ENCODE measurements at places on chromosomes 16 and 17.

GRCh38 chr17:6711681-6712057 lies 1.5 kb downstream of the SLC13A5 start:
- ATAC-seq = no peak
- H3K4me3 ChIP-seq = no peak overlapping the region
- peaks cover 14% of the 10 kb centered on the region for H3K4me1 ChIP-seq
- peaks cover 93% of the 10 kb centered on the region for H3K27me3 ChIP-seq
- H3K36me3 ChIP-seq = no peaks in the 10 kb centered on the region

GRCh38 chr17:4861052-4861451 lies 27.9 kb downstream of the MINK1 start:
- ATAC-seq = no peak
- H3K27ac ChIP-seq = peak overlapping the region; percentile 42
- peaks cover 15% of the 10 kb centered on the region for H3K36me3 ChIP-seq

DNA sequence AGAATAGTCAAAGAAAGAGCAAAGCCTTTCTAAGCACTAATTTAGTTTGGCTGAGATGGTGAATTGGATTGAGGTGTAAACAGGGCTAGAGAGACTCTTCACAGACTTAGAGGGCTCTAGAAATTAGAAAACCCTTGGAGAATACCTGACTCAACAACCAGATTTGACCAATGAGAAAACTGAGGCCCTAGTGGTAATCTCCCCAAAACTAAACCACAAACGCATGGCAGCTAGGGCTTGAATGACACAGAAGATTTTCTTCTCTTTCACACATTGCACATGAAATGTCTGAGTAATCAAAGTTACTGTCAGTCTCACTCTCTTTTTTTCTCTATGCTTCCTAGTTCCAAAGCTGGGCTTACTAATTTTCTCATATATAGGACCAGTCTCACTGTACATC lies 314.5 kb upstream of the KCNJ16 start:
- peak overlapping the region; percentile 5 for H3K27ac ChIP-seq
- H3K4me1 ChIP-seq = no peaks in the 10 kb centered on the region
- no peaks in the 10 kb centered on the region for H3K27me3 ChIP-seq
- no peak overlapping the region for H3K4me3 ChIP-seq
- H3K36me3 ChIP-seq = no peaks in the 10 kb centered on the region

- H3K27ac ChIP-seq = no peak overlapping the region
- no peaks in the 10 kb centered on the region for H3K36me3 ChIP-seq
- no peak for ATAC-seq
- H3K4me1 ChIP-seq = no peaks in the 10 kb centered on the region
- no peaks in the 10 kb centered on the region for H3K27me3 ChIP-seq
Measured at GRCh38 chr16:80294172-80294571, 246.6 kb upstream of the DYNLRB2 start.

- ATAC-seq = no peak
- H3K36me3 ChIP-seq = no peaks in the 10 kb centered on the region
- no peak overlapping the region for H3K4me3 ChIP-seq
- no peaks in the 10 kb centered on the region for H3K27me3 ChIP-seq
- H3K27ac ChIP-seq = no peak overlapping the region
- no peaks in the 10 kb centered on the region for H3K4me1 ChIP-seq
Measured at GRCh38 chr17:70011750-70012149, 63.3 kb upstream of the KCNJ16 start.

DNA sequence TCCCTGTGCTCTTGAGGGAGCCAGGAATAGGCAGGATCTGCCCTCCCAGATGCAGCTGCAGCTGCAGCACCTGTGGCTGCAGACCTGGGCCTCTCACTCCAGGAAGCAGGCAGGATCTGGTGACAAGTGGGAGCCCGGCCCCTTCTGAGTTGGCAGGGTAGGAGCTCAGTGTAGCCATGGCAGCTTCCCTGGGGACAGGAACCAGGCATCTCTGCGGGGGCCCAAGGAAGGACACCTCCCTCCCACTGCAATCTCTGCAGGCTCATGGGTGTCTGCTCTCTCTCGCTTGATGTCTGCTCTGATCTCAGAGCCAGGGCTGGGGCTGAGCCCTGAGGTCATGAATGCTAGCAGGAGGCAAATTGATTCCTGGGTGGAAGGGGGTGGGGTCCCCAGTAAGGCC lies 592.5 kb upstream of the CA10 start:
- no peaks in the 10 kb centered on the region for H3K4me1 ChIP-seq
- no peak for ATAC-seq
- H3K27ac ChIP-seq = no peak overlapping the region
- H3K36me3 ChIP-seq = no peaks in the 10 kb centered on the region
- H3K4me3 ChIP-seq = no peak overlapping the region

DNA sequence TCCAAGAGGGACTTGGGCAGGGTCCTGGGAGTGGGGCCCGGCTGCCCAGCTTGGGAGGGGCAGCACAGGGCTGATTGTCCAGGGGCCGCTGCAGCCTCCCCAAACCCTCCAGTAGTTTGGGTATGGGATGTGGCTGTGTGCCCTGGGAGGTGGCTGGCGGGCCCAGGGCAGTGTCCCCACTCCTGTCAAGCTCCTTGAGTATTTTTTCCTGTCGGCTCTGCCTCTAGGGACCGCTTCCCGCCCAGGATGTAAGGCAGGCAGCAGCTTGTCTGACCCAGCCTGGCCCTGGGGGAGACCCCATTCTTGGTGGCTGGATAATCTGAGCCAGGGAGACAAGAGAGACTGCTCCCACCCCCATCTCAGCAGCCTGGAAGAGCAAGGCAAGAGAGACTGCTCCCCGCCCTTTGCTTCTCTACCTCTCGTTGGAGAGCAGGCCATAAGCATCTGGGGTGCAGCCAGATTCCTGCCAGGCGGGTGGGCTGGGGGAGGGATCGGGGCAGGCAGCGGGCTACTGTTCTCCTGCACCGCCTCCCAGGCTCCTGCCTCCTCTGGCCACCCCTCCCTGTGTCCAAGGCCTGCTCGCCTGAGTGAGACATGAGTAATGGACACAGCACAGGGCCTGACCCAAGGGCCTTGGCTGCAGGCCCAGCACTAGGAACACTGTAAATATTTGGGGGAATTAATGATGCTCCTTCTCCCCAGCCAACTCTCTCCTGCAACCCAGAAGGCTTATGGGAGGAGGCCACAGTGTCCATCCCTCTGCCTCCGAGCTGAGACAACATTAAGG lies 18.4 kb upstream of the ITGA3 start:
- no peak overlapping the region for H3K4me3 ChIP-seq
- ATAC-seq = peak; percentile 90
- no peaks in the 10 kb centered on the region for H3K27me3 ChIP-seq

- ATAC-seq = no peak
- no peaks in the 10 kb centered on the region for H3K4me1 ChIP-seq
- no peak overlapping the region for H3K4me3 ChIP-seq
- H3K27ac ChIP-seq = no peak overlapping the region
Measured at GRCh38 chr16:79110242-79110641, 490.3 kb downstream of the MAF start.

GRCh38 chr17:383771-384621 lies 31.4 kb upstream of the RPH3AL start:
- no peaks in the 10 kb centered on the region for H3K36me3 ChIP-seq
- H3K27me3 ChIP-seq = peaks cover 59% of the 10 kb centered on the region
- no peak overlapping the region for H3K4me3 ChIP-seq
- no peak for ATAC-seq

DNA sequence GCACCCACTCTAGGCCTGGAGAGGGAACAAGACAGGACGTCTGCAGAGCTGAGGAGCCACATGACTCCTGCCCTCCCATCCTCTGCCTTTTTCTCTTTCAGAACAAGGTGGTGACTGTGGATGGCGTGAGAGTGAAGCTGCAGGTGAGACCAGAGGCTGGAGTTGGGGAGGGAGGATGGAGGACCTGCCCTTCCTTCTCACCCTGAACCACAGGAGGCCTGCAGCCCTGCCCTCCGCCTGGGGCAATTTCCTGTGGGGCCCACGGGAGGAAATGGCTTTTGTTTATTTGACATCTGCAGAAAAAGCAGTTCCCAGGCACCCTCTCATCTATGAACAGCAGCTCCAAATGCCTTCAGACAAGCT lies 5.1 kb downstream of the RAB37 start:
- H3K4me3 ChIP-seq = no peak overlapping the region
- H3K27ac ChIP-seq = no peak overlapping the region
- H3K27me3 ChIP-seq = peaks cover 76% of the 10 kb centered on the region
- ATAC-seq = no peak
- no peaks in the 10 kb centered on the region for H3K36me3 ChIP-seq

All from gastroesophageal sphincter (tissue), 4 donors.